ENCODE measurements at places on chromosomes 13 and 19. TPM values are rescaled to one million over a fixed set of nuclear protein-coding genes. Genes with fewer than 3 reads are reported as not detected.

Gene PRODH2
- not detected for total RNA-seq

GRCh38 chr13:30466841-30467252 is 1.1 kb upstream of the HMGB1 start:
- DNase-seq: peak; percentile 23
- H3K4me3 ChIP-seq: no peak overlapping the region
- H3K27ac ChIP-seq: peak overlapping the region; percentile 11

DNA sequence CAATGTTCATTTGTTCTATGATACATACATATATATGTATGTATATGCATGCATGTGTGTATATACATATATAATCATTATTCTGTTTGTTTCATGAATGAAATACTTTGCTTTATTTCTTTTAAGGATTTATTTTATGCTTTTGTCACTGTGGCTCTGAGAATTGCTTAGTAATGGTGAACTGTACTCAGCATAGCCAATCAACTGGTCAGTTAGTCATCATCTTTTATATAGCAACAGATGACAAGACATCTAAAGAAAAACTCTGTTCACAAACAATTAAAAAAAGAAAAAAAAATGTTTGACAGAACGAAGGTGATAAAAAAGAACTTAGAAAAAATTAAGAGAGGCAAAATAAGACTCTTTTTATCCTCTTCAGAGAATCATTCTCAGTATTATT is 1440.3 kb downstream of the PCDH9 start:
- no peak overlapping the region for H3K4me3 ChIP-seq
- H3K27ac ChIP-seq: no peak overlapping the region
- no peaks in the 10 kb centered on the region for H3K27me3 ChIP-seq

DNA sequence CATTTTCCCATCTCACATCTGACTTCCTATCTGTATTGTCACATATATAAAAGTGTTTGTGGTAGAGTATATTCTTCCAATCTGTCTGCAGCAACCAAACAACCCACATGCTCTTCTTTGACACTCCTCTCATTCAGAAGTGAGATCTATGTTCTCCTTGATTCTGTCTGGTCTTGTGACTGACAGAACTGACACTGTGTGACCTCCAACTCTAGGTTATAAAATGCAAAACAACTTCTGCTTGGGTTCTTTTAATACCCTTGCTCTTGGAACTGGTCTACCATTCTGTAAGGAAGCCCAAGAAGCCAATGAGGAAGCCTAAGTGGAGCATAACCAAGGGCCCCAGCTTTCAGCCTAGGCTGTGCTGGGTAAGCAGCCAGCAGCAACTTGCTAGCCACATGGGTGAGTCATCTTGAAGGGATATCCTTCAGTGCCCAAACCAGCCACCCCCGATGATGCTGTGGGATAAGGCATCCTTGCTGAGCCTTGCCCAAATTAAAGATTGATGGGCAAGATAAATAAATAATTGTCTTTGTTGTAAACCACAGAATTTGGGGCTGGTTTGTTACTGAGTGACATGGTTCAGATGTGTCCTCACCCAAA is 18.4 kb upstream of the ITM2B start:
- no peak overlapping the region for H3K27ac ChIP-seq
- no peaks in the 10 kb centered on the region for H3K27me3 ChIP-seq
- H3K4me3 ChIP-seq: no peak overlapping the region
- H3K4me1 ChIP-seq: no peaks in the 10 kb centered on the region
- DNase-seq: no peak

DNA sequence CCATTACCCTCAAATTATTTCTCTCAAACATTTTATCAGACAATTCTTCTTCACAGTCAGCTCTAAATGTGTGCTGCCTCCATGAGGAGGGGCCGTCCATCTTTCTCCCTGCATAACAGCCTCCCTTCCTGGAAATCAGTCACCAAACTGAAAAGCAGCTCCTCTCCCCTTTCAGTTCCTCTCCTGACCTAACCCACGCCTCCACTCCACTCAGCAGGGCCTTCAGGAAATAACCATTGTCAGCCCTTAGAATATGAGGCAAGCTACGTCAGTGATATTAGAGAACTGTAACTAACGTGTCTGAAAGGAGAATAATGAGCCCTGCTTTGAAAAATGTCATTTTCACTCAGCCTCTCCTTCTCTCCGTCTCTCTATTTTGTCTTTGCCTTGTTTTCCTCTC is 116.2 kb downstream of the OLFM4 start:
- no peaks in the 10 kb centered on the region for H3K4me1 ChIP-seq
- no peak overlapping the region for H3K27ac ChIP-seq
- DNase-seq: no peak
- no peak overlapping the region for H3K4me3 ChIP-seq

DNA sequence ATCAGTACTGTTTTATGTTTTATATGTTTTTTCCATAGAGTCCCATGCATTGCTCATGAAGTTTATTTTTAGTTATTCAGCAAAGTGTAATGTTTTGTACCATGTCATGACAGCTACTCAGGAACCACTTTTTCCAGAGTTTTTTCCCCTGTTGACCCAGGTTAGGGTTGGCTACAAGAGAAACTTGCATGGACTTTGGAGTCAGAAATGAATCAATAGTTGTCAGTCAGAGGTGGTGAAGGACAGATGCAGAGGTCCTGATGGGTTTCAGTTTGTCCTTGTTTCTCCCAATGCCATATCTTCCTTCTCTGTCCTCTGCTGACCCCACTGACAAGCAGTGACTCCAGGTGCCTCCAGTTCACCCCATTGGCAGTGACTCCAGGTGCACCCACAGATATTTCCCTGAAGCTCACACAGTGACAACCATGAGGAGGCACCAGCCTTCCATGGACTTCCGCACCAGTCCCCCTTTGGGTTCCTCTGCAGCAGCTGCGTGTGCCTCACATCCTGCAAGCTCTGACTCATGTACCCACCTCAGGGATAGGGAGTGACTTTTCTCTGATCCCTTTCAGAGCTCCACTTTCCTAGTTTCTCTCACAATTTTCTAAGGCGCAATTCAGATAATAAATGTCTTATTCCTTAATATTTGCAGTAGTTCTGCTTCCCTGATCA is 92.1 kb downstream of the AKAP11 start:
- no peaks in the 10 kb centered on the region for H3K36me3 ChIP-seq
- no peaks in the 10 kb centered on the region for H3K4me1 ChIP-seq
- no peaks in the 10 kb centered on the region for H3K27me3 ChIP-seq
- no peak overlapping the region for H3K4me3 ChIP-seq
- DNase-seq: peak; percentile 40

DNA sequence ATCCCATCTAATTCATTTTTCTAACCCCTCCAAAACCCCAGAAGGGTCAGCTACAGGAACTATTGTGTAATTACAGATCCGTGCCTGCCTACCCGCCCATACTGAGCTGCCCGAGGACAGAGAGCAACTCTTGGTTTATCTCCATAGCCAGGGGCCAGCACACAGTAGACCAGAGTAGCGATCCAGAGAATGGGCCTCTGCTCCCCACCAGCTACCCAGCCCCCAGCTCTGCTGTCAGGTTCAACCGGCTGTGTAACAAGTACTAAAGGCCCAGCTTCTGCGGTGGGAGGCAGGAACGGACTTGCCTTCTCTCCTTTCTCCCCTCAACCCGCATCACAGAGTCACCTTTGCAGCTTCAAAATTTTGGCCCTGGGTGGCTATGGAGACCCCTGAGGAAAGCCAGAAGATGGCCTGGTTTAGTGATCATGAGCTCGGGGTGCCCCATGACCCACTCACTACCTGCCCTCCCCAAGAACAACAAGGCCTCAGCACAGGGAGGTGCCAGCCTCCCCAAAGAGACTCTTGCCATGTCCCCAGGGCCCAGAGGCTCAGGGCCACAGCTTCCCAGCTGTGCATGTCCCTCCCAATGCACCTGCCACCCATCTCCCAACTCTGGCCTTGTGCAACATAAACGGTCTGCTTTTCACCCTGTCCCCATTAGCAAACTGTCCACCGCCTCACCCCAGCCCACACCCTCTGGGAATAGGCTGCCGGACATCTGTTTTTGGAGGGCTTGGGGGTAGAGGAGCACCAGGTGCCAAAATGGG is 5.7 kb downstream of the CALM3 start:
- no peaks in the 10 kb centered on the region for H3K27me3 ChIP-seq
- H3K27ac ChIP-seq: no peak overlapping the region
- peaks cover 14% of the 10 kb centered on the region for H3K4me1 ChIP-seq

Gene PBX4
- total RNA-seq: 1.5 TPM

DNA sequence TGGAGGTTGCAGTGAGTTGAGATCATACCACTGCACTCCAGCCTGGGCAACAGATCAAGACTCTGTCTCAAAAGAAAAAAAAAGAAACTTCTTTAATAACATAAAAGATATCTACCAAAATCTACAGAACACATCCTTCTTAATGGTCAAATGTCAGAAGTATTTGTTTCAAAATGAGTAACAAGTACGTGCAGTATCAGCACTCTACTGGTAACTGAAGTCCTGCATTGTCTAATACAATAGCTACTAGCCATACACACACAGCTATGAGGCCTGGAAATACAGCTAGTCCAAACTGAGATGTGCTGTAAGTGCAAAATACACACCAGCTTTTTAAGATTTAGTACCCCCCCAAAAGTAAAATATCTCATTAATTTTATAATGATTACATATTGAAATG is 88.1 kb downstream of the TSC22D1 start:
- no peak overlapping the region for H3K27ac ChIP-seq
- no peak for DNase-seq
- H3K4me3 ChIP-seq: no peak overlapping the region
- H3K27me3 ChIP-seq: no peaks in the 10 kb centered on the region

GRCh38 chr13:95083758-95084157 is 217.5 kb downstream of the ABCC4 start:
- H3K27me3 ChIP-seq: no peaks in the 10 kb centered on the region
- peak; percentile 83 for DNase-seq
- peaks cover 4% of the 10 kb centered on the region for H3K4me1 ChIP-seq
- no peak overlapping the region for H3K4me3 ChIP-seq
- H3K36me3 ChIP-seq: no peaks in the 10 kb centered on the region

GRCh38 chr13:74210693-74211393 is 76.6 kb upstream of the KLF12 start:
- no peaks in the 10 kb centered on the region for H3K27me3 ChIP-seq
- no peaks in the 10 kb centered on the region for H3K36me3 ChIP-seq
- no peak overlapping the region for H3K4me3 ChIP-seq
- peaks cover 2% of the 10 kb centered on the region for H3K4me1 ChIP-seq
- peak; percentile 93 for DNase-seq
- peak overlapping the region; percentile 22 for H3K27ac ChIP-seq
